ENCODE measurements at places on chromosomes 11 and 22.

- DNase-seq = no peak
Observed at GRCh38 chr11:64025205-64025604, 10.5 kb upstream of the FLRT1 start.

GRCh38 chr11:102476812-102477211, 24.2 kb upstream of the TMEM123 start:
- DNase-seq = no peak

GRCh38 chr11:27656806-27657483, 43.3 kb downstream of the BDNF start:
- no peak for DNase-seq

DNA sequence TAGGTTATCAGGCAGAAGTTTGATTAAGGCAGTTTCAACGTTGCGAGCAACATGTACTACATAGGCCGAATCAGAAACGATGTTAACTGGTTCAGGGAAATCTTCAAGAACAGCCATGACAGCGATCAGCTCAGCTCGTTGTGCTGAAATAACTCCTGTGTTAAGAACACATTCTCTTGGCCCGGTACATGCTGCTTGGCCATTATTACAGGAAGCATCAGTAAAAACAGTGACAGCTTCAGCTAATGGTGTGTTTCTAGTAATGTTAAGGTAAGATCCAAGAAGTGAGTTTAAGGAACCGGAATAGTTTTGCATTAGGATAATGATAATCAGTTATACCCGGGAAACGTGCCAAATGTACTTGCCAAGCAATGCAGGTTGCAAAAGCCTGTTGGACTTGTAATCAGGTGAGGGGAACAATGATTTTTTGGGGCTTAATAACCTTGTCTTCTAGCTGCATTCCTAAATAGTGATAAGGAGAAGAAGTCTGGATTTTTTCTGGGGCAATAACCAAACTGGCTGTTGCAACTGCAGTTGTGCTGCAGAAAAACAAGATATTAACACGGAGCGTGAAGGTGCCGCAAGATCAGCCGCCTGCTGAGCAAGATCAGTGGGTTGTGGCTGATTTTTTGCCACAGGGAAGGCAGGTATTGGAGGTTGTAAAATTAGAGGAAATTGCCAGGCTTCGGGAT, 14.3 kb downstream of the OR52K1 start:
- DNase-seq = no peak

- DNase-seq = peak; percentile 11
Observed at GRCh38 chr11:35721651-35722282, 59.2 kb downstream of the TRIM44 start.

DNA sequence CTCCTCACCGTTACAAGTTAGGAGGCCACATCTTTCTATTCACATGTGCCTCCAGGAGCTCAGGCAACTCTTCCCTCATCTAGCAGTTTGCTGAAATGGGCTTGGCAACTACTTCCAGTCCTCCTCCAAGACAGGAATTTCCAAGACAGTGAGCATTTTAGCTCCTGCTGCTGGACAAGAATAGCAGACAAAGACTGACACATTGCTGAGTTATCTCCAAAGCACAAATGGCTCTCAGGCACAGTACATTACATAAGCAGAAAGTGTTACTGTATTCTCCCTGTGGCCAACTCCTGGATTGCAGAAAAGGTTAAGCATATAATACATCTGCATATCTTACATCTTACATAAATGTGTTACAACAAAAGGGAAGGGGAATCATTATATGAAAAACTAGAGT, 83.2 kb upstream of the POU2AF2 start:
- DNase-seq = peak; percentile 46

DNA sequence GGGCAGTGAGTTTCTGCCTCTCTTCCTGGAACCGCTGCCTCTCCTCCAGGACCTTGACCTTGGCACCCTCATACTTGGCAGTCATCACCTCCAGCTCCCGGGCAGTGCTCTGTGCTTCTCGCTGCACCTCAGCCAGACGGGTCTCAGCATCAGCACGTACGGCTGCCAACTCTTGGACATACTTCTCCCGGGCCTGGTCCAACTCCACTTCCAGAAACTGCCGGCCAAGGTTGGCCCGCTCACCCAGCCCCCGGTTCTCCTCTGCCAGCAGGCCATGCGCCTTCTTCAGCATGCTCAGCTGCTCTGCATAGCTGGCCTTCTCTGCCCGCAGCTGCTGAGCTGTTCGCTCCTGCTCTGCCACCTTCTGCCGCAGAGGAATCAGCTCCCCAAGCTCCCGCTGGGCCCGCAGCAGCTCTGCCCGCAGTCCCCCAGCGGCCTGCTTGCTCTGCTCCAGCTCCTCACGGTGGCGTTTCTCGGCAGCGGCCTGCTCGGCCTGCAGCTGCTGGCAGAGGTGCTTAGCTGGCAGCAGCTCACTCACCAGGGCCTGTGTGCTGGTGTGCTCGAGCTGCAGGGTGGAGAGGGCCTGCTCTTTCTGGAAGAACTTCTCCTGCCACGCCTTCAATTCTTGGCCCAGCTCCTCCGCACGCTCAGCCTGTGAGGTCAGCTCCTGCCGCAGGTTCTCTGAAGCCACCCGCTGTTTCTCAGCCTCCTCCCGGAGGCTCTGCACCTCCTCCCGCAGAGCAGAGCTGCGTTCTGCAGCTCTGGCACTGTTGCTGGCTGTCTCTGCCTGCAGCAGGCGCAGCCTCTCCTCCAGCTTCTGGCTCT, 14.4 kb downstream of the IL18BP start:
- DNase-seq = peak; percentile 42

DNA sequence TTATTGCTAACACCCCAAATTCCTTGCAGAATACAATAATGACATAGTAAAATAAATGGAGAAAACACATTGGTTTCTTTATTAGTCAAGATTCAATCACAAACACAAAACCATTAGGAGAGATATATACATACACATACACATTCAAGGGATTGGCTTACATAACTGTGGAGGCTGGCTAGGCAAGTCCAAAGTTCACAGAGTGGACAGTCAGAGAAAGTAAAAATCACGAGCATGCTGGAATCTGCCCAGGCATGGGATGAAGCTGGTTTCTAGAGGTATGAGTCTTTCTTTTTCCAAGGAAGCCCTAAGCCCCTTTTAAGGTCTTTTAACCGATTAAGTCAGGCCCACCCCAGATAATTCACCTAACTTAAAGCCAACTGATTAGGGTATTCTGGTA, 13.6 kb upstream of the OR56B1 start:
- DNase-seq = no peak

DNA sequence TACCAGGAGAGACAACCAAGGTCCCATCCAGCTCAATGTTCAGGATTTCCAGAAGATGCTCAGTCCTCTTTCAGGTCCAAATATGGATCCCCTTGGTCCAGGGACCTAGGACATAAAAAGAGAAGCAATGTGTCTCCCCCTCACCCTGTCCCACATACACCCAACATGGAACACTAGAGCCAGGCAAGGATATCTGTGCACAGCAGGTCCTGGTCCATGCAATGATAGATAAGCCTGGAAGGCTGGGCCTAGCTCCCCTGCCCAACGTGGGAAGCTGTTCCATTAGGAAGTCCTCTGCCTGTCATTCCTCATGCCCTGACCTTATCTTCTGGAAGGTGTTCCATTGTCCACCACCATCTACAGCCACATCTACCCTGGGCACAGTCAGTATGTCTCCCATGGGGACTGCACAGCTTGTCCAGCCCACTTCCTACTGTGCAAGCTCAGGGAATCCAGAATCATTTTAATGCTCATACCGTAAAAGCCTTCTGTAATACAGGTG, 1434.8 kb downstream of the TBC1D22A start:
- no peak for DNase-seq

- no peak for DNase-seq
Observed at GRCh38 chr11:61781585-61781984, 10.8 kb downstream of the TMEM258 start.

DNA sequence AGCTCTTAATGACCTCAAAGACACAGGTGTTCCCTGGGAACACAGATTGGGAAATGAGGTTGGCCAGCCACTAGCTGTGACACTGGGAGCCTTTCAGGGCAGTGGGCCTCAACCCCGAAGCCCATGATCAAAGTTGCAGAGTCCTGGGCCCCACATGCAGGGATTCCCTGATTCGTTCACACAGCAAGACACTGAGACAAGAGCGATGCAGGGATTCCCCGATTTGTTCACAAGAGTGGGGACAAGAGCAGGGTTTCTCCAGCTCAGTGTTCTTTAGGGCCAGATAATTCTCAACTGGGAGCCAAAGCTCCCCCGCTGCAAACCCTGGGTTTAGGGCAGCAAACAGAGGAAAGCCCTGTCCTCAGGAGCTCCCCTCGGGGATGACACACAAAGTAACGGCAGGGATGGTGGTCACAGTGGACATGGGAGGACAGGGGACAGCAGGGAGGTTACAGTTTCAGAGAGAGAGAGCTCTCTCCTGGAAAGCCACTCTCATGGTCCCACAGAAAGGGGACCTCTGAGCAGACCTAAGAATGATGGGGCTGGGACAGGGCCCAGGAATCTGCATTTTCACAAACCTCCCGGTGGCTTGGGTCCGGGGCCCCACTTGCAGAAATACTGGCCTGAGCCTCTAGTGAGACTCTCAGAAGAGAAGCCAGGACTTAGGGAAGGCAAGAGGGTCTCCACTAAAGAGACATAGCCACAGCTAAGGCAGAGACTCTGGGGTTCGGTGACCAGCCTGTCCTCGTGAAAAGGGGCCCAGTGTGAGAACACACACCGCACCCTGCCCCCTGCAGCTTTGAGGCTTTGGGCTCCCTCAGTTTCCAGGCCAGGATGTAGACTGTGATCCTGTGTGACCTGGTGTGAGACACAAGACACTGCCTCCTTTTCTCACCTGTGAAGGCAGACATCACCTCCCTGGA, 7.4 kb upstream of the GNAZ start:
- no peak for DNase-seq

GRCh38 chr22:32175683-32176644, 16.9 kb upstream of the C22orf42 start:
- DNase-seq = no peak

- no peak for DNase-seq
Observed at GRCh38 chr11:47881145-47881544, 33.0 kb upstream of the NUP160 start.

DNA sequence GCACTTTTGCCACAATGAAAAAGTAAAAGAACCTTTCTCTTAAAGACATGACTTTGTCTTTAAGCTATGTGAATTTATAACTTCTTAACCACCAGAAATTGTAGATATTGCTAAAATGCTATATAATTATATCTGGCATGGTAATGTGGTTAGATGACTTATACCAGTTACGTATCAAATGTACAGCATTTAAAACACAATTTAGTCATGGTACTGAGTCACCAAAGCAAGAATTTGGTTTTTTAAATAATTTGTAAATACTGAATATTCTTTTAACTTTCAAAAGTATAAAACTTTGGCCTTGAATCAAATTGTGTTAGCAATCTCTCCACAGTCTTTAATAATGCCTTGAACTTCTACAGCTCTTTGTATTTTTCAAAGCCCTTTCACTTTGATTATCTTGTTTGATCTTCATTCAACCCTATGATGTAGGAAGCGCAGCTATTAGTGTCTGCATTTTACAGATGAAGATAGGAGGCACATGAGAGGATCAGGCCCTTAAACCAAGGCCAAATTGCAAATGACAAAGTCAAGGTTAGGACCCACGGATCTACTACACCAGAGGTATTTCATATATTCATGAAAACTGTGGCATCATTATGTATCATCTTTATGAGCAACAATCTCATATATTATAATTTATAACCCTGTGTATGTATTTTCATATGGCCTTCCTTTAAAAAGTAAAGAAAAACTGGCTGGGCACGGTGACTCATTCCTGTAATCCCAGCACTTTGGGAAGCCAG, 4.4 kb upstream of the SYTL2 start:
- peak; percentile 87 for DNase-seq

- DNase-seq = peak; percentile 88
Observed at GRCh38 chr11:61756452-61757212, 4.2 kb downstream of the MYRF start.

- no peak for DNase-seq
Observed at GRCh38 chr11:93573184-93573583, 30.0 kb upstream of the SMCO4 start.

DNA sequence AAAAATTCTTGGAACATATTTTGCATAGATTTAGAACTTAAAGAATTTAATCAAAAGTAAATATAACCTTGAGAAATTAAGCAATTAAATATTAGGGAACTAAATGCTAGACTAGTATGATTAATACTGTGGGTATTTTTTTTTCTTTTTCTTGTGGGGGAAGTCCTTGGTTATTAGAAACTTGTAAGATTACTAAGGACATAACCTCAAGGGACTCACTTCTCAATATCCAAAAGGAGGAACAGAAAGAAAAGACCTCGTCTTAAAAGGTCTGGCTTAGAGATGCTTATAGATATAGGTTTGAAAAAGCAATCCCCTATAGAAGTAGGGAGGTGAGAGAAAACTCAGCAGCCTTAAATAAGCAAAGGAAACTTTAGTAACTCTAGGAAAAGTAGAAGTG, 368.5 kb downstream of the INSC start:
- DNase-seq = no peak

GRCh38 chr22:36977947-36978660, 41.1 kb downstream of the TST start:
- DNase-seq = peak; percentile 79

- DNase-seq = no peak
Observed at GRCh38 chr11:109815500-109816150, 277.6 kb upstream of the ZC3H12C start.

- DNase-seq = no peak
Observed at GRCh38 chr11:68735646-68736045, 15.7 kb downstream of the TESMIN start.

DNA sequence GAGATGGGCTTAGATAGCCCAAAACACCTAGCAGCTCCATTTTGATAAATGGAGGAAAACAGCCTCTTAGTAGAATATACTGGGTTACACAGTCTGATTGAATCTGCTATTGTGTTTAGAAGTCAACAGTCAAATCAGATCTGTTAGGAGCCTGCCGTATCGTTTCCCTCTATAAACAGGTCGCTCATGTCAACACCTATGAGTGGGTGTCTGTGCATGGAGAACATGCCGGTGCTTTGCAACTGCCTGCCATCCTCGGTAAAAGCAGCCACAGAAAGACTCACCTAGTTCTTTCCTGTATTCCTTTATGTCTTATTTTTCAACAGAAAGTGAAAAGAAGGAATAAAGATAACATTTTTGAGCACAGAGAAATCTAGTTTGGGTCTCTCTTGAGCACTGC, 99.4 kb downstream of the ETS1 start:
- DNase-seq = no peak

DNA sequence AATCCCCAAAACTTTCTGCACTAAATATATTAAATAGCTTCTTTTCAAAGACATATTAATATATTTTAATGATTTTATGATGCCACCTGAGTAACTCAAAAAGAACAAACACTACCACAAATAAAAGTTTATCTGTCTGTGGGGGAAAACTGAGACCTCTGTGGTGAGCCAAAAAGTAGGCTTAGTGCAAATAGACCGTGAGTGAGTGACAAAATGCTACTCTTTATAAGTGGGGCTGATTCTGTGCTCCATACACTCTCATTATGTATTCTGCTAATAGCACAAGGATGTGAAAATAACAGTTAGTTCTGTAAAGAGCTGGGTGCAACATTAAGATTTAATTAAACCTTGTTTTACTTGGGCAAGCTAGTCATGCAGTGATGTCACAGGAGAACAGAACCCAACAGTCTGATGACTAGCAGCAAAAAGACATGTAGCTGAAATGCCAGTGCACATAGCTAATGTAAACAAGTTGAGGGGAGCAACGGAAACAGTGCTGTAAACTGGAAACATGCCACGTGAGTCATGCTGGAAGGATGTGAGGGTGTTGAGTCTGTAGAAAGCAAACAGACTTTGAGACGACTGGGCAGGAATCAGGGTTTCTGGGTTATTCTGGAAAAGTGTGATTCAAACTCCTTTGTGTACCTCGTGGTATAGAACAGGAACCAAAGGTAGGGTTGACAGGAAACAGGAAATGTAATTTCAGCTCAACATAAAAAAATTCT, 1130.4 kb downstream of the LRRC4C start:
- DNase-seq = peak; percentile 100

GRCh38 chr11:24515632-24516031, 18.8 kb downstream of the LUZP2 start:
- DNase-seq = no peak
